ENCODE measurements at places on chromosomes 16 and 17.

- no peak for DNase-seq
Observed at GRCh38 chr16:79296491-79296890, 304.0 kb downstream of the MAF start.

- no peak for DNase-seq
Observed at GRCh38 chr17:11499881-11500280, 98.4 kb upstream of the DNAH9 start.

- DNase-seq = no peak
Observed at GRCh38 chr16:54505549-54506213, 219.1 kb upstream of the IRX3 start.

DNA sequence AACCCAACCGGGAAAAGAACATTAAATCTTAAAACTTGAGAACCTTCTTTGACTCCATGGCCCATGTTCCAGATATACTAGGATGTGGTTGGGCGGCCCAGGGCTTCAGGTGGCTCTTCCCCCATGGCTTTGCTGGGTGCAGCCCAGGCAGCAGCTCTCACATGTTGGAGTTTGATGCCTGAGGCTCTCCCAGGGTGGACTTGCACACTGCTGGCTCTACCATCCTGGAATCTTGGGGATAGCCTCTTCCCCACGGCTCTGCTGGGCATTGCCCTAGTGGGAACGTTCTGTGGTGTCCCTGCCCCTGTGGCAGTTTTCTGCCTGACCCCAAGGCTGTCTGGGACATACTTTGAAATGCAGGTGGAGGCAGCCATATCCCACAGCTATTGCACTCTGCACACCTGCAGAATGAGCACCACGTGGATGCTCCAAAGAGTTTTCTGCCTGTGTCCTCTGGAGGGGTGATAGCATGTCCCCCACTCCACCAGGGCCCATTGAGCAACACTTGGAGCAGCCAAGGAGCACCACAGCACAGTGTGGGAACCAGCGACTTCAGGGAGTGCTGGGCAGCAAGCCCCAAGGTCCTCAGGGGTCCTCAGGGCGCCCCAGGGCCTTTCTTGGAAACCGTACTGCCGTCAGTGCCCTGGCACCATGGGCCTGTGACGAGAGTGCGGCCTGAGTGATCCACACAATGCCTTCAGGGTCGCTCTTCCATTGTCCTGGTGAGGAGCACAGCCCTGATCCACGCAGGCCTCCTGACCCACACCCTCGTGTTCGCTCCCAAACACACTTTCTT lies 70.8 kb downstream of the GOSR1 start:
- DNase-seq = no peak

DNA sequence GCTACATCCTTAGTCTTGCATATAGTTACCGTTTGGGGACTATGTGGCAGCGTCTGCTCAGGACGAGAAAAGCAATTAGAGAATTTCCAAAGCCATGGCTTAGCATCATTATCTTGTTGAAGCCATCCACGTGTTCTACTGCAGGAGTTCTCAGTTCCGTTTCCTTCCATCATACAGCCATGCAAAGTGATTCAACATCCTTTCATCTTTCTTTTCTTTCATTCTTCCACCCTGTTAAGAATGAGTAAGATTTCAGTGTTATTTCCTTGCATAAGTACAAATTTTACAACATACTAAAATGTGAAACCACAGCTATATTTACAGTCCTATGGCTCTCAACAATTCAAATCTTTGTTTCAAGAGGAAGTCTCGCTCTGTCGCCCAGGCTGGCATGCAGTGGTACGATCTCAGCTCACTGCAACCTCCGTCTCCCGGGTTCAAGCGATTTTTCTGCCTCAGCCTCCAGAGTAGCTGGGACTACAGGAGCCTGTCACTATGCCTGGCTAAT lies 3.8 kb downstream of the MARF1 start:
- no peak for DNase-seq
